ENCODE measurements at places on chromosomes 4 and X.

- no peak for DNase-seq
Observed at GRCh38 chrX:136725441-136726104, 55.2 kb downstream of the ARHGEF6 start.

DNA sequence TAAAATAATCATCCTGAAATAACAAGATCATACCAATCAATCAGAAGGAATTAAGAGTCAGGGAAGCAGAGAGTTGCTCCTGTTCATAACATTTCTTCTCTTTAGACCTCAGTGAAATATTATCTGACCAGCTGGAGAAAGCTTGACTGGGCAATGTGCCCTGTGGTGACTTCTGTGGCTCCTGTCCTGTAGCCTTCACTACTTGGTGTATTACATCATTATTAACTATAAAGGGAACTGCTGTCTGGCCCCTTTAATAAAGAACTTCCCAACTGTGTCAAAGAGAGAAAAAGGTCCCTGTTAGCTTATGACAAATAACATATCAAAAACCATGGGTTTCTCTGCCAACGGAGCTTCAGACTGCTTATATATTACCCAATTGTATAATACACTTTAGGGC, 18.0 kb downstream of the OPHN1 start:
- peak; percentile 22 for DNase-seq

DNA sequence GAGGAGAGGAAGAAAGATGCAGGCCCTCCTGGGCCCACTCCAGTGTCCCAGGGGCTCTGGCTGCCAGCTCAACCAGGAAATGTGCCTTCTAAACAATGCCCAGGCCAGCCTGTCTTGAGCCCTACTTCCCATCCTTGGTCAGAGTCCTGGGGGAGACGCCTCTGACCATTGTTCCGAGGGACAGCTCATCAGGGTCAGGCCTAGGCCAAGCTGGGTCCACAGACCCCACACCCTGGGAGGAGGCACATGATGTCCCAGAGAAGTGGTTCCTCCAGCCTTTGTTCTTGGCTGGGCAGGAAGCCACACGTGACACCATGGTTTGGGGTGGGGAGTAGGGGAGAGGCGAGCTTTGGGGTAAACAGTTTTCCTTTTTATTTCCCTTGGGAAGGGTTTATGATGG, 102.5 kb downstream of the EFNB1 start:
- no peak for DNase-seq

DNA sequence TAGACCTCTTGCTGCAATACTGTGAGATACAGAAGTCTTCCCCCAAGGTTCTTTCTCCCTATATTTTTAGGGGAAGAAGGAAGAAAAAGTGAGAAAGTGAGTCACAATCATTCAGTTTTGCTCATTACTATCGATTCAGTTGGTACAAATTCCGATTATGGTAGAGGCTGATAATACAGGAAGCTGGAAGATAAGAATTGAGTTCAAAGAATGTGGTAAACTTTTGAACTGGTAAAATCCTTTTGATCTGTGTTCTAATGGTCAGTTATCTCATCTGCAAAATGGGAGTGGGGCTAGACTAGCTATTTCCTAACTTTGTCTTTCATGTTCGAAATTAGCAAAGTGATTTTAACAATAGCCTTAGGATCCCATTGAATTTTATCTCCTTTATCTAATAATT, 101.4 kb upstream of the FAT1 start:
- no peak for DNase-seq

DNA sequence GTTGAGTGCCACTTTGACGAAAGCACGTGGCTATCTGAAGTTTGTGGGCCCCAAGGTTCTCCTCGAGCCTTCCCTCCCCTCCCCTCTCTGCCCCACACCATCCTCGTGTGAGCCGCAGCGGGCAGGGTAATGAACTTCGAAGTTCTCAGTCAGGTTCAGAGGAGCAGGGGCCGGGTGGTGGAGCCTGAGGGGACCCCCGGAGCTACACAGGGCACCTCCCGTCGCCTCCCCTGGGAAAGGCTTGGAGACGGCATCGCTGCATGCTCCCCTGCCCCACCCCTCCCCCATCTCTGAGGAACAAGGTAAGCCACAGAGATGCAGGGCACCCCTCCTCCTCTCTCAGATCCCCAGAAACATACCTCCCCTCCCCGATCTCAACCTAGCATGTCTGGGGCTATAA, 2.8 kb upstream of the NKX1-1 start:
- DNase-seq, result no peak

GRCh38 chr4:85886665-85887064, 411.7 kb downstream of the ARHGAP24 start:
- no peak for DNase-seq

GRCh38 chr4:127791391-127791790, 9.3 kb downstream of the HSPA4L start:
- no peak for DNase-seq

All from pons (tissue), 1 donor.